ENCODE measurements at places on chromosomes 5 and 9. TPM values are rescaled to one million over a fixed set of nuclear protein-coding genes. Genes with fewer than 3 reads are reported as not detected.

DNA sequence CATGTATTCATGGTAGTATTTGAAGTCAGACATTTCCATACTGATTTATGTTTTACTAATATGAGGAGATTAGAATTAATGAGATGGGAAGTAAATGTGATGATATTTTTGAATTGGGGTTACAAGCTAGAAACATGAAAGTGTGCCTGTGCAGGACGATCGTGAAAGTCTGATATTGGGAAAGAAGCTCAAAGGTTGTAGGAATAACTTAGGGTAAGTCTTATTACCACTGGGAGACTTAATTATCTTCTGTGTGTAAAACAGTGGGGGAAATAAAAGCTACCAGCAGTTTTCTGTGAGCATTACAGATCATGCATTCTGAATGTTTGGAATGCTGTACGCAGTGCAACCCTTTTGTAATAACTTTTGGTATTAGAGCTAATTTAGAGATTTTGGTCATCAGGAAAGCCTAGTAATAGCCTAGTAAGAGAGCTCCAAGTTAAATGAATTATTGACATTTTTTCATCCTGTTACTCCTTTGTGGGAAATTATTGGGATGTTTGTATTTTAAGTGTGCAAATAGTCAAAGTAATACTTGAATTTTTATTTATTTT lies 153.9 kb downstream of the PCSK5 start:
- DNase-seq = no peak

The CDC23 gene
- 23.5 TPM for total RNA-seq

The OGN gene
- total RNA-seq = 3.2 TPM

DNA sequence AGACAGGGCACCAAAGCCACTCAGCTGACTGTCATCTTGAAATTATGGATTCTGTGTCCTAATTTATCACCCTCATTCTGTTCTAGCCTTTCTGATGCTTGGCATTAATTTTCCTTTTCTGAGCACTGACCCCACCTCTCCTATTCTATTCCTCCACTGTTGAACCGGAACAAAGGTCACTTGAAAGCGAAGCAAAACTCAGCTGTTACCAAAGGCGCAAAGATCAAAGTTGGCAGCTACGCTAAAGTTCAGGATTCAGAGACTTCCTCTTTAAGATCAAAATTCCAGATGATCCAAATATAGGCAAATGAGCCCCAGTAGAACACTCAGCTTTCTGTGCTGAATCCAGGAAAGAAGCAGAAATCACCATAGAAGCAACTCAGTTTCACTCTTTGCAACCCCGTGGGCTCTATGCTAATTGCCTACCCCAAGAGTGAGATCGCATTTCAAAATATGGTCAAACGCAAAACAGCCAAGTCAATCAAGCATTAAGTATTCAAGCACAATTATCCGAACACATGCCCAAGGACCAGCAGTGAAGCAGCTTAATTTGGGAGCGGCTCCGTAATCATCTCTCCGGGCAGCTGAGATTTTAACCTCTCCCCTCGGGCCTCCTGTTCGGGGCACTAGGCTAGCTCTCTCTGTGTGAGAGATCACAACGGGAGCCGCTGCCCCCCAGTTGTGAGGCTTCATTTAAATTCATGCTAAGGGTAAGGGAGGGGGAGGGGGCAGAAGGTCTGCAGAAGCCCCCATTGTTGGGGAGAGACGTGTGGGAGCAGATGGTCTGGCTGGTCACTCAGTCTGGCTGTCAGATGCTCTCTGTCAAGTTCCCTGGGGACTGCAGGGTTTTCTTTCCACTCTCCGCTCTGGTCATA lies 288.6 kb downstream of the ELAVL2 start:
- no peak for DNase-seq

- no peak for DNase-seq
Measured at GRCh38 chr5:142840575-142840974, 70.4 kb downstream of the ARHGAP26 start.

The FAM53C gene
- total RNA-seq = 18.6 TPM

The AIF1L gene
- 4.0 TPM for total RNA-seq

DNA sequence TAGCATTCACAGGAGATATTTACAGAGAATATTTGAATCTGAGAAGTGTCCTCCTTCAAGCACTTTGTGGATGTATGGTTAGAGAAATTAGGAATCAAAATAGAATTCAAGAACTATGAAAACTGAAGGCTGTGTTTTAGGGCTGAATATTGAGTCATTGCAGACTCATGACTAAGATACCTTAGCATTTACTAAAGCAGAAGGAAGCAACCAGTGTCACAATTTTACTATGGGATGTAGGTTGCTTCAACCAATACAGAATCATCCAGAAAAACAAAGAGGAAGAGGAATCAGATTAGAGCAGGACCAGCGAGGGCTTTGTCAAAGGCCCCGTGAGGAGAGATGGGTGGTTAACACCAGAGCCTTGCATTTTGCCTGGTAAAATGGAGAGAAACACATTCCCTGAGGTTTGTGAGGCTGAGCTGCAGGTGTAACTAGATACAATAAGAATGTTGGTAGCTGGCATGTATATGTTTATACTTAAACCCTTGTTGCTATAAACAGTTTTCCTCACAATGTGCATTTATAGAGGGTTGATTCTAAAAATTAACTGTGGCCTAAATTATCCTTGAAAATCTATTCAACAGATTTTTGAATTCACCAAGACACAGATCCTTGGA lies 518.1 kb downstream of the AGTPBP1 start:
- DNase-seq = no peak

GRCh38 chr5:171369056-171369455 lies 18.6 kb upstream of the NPM1 start:
- no peak for DNase-seq

DNA sequence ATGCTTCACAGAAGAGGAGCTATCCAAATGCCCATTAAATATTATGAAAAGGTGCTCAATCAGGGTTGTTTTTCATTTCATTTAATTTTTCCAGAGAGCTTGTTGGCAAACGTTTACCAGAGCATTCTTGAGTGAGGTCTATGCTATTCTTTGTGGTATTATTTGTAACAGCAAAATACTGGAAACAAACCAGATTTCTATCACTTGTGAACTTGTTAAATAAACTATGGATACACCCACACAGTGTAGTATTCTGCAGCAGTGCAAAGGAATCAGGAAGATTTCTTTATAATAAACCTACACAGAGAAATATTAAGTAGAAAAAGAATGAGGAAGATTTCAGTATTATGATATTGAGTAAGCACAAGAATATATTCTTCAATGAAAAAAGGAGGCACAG lies 15.0 kb upstream of the SLC1A1 start:
- no peak for DNase-seq

DNA sequence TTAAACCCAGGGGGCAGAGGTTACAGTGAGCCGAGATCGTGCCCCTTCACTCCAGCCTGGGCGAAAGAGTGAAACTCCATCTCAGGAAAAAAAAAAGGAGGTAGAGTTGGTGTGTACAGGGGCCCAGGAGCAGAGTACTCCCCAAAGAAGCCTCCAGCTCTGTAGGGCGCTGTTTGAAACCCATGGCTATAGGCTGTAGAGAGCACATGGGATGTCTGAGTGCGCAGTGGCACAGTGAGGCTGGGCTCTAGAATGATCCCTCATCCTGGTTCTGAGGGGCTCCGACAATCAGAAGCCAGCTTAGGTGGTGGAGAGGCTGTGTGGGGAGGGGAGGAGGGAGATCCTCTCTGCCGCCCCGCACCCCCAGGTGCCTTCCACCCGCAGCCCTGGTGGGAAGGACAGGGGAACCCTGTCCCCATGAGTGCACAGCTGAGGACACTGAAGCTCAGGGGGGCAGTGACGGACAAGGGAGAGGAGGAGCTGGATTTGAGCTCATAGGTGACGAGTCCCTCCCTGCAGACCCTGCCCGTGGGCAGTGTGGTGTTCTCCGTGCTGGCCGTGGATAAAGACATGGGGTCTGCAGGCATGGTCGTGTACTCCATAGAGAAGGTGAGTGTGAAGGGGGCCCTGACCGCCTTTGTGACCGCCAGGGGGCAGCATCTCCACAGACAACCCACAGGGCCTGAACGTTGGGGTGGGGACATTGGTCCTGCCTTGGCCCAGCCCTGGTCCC lies 24.6 kb downstream of the CDHR2 start:
- DNase-seq = peak; percentile 75

DNA sequence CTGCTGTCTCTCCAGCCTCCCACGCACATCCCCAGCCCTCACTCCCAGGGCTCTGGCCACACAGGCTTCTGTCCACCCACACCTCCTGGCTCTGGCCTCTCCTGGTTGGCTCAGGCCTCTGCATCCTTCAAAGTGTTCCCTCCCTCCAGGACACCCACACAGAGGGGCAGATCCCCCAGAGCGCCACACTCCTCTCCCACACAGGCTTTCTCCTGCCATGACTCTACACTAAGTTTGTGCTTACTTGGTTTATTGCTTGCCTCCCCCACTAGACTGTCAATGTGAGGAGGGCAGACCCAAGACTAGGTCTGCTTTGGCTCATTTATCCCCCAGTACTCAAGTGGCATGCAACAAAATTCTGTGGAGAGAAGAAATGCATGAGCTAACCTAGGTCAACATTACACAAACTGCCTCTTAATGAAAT lies 67.0 kb upstream of the SPOCK1 start:
- no peak for DNase-seq

GRCh38 chr9:121545875-121546423 lies 46.3 kb upstream of the GGTA1 start:
- DNase-seq = peak; percentile 96

The GABRB2 gene
- total RNA-seq = 4.2 TPM

DNA sequence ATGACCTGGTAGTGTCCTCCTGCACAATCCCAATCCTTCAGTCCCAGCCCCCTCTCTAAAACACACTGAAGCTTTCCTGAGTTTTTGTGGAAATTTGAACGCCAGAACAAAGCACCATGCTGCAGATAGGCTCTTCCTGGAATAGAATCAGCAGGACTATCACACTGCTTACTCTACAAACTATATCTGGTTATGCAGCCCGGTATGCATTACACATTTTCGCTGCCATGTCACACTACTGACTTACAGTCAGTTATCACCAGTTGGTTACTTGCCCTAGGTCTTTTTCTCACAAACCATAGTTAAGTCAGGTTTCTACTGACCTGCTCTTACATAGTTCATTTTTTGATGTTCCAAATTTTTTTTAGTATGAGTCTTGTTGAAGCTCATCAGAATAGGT lies 24.9 kb downstream of the PLCXD3 start:
- no peak for DNase-seq

GRCh38 chr9:133113949-133114885 lies 6.8 kb downstream of the RALGDS start:
- no peak for DNase-seq

GRCh38 chr9:87406543-87407166 lies 91.0 kb upstream of the DAPK1 start:
- no peak for DNase-seq

The JADE2 gene
- 33.3 TPM for total RNA-seq

GRCh38 chr9:70105147-70105546 lies 61.5 kb downstream of the MAMDC2 start:
- no peak for DNase-seq

DNA sequence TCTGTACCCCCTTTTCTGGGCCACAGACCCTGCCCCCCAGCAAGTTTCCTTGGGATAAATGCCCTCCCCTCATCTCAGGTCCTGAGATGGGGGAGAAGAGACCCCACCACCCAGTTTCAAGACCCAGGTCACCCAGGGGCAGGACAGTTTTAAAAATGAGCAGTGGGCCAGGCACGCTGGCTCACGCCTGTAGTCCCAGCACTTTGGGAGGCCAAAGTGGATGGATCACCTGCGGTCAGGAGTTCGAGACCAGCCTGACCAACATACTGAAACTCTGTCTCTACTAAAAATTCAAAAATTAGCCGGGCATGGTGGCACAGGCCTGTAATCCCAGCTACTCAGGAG lies 6.1 kb downstream of the PTGES2 start:
- DNase-seq = no peak

- DNase-seq = peak; percentile 34
Measured at GRCh38 chr9:22158927-22159346, 149.8 kb upstream of the CDKN2B start.

DNA sequence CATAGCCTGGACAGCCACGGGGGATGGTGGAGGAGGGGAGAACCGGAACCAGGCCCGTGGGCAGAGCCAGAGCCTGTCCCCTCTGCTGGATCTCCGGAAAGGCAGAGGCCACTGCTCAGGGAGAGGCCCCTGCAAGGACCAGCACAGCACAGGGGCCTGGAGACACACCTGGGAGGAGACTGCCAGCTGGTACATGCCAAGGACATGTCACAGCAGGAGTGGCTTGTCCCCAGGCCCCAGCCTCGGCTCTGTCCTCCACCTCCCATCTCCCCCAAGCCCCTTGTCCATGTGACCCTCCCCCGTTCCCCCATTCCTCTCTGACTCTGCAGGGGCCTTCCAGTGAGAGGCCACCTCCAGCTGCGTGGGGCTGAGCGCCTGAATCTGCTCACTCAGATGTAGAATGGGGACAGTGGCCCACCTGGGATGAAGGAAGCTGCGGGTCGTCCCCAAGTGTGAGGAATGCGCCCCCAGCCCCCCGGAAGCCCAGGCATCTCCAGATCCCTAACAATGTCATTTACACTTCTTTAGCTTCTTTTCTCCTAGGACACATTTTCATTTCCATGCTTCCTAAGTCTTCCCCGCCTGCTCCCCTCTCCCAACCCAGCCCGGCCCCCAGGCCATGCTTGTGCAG lies 349.6 kb upstream of the IRX2 start:
- DNase-seq = no peak

- no peak for DNase-seq
Measured at GRCh38 chr5:107805824-107806223, 135.1 kb upstream of the EFNA5 start.

The TTLL11 gene
- total RNA-seq = 5.1 TPM
